ENCODE measurements at places on chromosomes 12 and 14. TPM values are rescaled to one million over a fixed set of nuclear protein-coding genes. Genes with fewer than 3 reads are reported as not detected.

- no peak for DNase-seq
These were observed 86.7 kb downstream of the TMEM260 start for GRCh38 chr14:56666294-56666693.

- no peak for DNase-seq
These were observed 201.1 kb upstream of the TMEM260 start for GRCh38 chr14:56378475-56378877.

DNA sequence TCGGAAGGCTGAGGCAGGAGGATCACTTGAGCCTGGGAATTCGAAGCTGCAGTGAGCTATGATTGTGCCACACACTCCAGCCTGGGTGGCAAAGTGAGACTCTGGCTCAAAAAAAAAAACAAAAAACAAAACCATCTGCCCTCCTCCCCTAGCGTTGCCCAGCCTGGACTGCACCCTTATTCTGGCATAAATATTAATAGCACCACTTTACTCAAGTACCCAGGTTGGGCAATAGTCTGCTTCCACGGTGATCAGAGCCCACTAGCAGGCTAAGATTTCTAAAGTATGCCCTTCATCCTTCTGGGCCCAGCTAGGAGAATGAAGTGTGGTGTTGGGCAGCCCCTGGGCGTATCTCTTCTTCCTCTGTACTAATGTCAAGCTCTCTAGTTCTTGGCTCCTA lies 33.3 kb downstream of the KCTD10 start:
- DNase-seq = no peak

The KCNC2 gene
- total RNA-seq = not detected

The CLEC2A gene
- total RNA-seq = not detected

DNA sequence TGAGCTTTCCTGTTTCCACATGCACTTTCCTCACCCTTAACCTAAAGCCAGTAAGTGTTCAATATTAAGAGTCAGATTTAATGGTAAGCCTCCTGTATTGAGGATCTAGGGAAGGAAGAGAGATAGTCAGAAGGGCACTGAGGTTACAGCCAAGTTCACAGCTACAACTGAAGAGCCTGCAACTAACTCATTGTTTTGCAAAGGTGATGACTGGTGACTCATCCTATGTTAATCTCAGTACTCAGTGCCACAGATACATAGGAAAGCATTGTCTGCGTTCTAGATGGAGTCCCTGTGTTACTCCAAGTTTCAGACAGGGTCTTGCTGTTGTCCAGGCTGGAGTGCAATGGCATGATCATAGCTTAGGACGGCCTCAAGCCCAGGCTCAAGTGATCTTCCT lies 157.0 kb upstream of the RBM19 start:
- no peak for DNase-seq

Measured in aorta (tissue), 5 donors.